ENCODE measurements at places on chromosomes 4 and X.

DNA sequence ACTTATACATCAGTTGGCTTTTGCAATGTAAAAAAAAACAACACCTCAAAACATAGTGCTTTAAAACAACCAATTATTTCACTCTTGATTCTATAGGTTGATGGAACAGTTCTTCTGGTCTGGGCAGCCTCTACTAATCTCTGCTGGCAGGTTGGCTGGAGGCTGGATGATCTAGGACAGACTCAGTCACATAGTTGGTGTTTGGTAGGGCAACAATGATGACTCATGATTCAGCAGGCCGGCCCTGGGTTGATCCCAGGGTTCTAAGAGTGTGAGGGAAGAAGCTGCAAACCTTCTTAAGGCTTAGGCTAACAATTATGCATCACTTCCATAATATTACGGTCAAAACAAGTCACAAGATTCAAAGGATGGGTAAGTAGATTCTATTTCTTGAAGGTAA lies 558.2 kb downstream of the ZNF674 start:
- DNase-seq = no peak

- no peak for DNase-seq
Measured at GRCh38 chr4:48167538-48168263, 33.7 kb upstream of the TXK start.

GRCh38 chr4:152499344-152499743 lies 36.5 kb downstream of the FBXW7 start:
- DNase-seq = no peak

GRCh38 chr4:122038896-122039295 lies 87.0 kb upstream of the TRPC3 start:
- DNase-seq = no peak

DNA sequence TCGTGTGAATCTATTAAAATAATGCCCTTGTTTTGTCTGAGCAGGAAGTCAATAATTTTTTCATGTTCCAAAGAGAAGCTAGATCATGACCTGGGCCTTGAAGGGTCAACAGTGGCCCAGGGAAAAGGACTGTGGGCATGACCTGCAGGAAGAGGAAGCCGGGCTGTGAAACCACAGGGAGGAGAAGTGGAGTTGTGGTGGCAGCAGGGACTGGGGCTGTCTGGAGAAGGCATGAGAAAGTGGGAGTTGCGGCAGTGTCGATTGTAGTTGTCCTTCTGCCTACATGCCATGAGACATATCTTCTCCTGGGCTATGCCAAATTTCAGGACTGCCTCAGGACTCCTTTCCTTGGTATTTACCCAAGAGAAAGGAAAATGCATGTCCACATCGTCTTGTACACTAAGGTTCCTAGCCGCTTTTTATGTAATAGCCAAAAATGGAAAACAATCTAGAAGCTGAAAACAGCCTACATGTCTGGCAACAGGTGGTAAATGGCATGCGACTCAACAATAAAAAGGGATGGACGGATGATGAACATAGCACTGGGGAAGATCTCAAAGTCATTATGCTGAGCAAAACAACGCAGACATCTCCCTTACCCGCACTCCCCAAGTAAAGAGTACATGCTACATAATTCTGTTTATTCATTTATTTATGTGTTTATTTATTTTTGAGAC lies 13.6 kb upstream of the PTTG2 start:
- DNase-seq = no peak

DNA sequence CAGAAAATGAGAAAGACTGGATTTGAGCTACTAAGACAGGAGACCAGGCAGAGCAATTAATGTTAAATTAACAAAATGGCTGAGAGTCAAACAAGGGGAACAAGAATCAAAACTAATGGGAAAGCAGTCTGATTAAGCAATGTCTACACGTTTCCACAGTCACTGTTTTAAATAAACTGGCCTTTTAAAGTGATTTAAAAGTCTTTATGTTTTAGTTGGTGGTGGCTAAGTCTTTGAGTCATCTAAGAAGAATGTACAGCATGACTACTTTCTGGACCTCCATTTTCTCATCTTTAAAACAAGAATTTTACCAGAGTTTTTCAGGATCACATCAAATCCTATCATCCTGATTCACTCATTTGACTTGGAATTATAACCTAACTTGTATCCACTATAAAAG lies 233.8 kb downstream of the ENOX2 start:
- no peak for DNase-seq

DNA sequence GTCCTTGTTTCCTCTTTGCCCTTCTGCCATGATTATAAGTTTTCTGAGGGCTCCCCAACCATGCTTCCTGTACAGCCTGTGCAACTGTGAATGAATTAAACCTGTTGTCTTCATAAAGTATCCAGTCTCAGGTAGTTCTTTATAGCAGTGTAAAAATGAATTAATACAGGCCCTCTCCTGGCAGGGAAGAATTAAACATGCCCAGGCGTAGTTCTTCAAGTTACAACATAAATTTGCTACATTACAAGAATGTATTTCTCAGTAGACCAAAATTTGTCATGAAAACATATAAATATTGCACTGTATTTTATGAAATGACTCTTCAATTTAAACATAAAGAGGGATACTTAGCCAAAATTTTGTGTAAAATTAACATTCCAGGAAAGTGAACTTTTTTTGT lies 1089.9 kb upstream of the PCDH10 start:
- no peak for DNase-seq

- no peak for DNase-seq
Measured at GRCh38 chrX:132493095-132493494, 4.3 kb upstream of the MBNL3 start.

- no peak for DNase-seq
Measured at GRCh38 chr4:43325220-43325967, 432.9 kb downstream of the GRXCR1 start.

DNA sequence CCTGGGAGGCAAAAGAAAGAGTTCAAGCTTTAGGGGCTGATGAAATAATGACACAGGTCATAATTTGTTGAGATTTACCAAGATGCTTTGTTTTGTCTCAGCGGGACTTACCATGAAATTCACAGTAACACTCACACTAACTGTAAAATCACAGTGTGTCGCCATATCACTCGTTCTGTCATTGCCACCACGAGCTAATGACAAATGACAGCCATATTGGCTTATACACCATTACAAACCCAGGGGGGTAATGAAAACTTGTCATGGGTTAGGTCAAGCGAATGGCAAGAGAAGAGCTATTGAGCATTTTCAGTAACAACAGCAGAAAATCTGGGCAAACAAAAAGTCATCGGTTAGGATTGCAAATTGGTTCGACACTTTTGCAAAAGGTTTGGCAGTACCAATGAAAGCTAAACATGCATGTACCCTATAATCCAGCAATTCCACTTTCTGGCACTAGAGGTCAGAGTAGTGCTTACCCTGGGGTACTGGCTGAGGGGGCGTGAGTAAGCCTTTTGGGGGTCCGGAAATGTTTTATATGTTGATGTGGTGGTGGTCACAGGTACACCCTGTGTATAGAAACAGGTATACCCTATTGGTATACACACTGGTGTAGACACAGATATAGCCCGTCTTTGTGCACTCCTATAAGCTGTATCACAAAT lies 83.9 kb upstream of the RAI2 start:
- no peak for DNase-seq

Data from stimulated activated CD4-positive, alpha-beta T cell treated with anti-CD3 and anti-CD28 coated beads, Interleukin-2, amount 100 ng/mL, for 24 hours (primary cell).